ENCODE measurements at places on chromosomes 1 and 21. TPM values are rescaled to one million over a fixed set of nuclear protein-coding genes. Genes with fewer than 3 reads are reported as not detected.

DNA sequence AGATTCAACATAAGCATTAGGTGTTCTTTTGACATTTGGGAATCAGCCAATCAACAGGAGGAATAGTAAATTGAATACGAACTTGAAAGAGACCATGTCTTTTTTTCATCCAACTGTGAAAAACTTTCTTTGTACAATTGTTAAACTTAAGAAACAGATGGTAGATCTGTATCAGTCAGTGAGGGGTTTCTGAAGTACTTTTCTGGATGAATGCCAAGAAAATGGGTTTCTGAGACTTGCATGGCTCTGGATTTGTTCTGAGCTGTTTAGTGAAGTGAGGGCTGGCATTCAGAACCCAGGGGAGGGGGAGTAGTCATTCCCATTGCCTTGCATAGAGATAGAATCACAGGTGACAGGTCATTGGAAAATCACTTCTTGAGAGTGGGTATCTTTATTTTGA, 37.4 kb downstream of the PTPRC start:
- DNase-seq, result no peak

GRCh38 chr1:166705376-166706289, 133.6 kb upstream of the POGK start:
- DNase-seq, result no peak

DNA sequence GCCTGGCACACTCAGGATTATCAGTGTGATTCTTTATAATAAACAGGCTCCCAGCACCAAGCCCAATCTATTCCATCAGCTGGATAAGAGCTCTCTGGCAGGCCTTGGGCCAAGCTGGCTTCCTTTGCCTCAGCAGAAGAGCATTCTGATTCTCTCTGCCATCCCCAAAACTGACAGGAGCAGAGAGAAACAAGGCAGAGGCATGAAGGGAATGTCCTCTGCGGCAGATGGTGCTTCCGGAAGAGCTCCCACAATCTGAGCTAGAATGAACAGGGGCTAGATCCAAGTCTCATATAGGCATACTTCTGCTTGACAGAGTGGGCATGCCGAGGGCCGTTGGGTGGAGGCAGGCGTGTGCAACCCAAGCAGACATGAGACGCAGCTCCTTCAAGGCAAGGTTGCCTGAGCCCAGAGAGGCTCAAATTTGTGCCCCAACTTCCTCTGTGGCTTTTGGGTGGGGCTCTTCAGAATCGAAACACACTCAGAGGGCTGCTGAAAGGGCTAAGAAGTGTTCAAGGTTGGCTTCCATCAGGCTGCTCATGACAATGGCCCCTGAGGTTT, 4.0 kb downstream of the CAPN2 start:
- DNase-seq, result peak; percentile 74

DNA sequence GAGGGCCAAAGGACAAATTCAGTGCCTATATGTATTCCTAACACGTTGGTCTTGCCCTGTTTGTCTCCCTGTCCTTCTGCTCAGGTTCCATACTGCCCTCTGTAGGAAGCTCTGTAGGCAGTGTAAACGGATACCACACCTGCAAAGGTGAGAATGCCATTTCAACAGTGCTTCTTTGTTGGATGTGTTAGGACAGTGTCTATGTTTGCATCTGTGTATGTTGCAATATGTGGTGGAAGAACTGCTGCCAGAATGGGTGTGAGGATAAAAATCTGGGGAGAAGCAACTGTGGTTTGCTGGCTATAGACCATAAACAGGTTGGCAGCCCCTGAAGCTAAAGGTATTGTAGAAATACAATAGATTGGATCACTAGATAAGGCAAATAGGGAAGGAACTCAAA, 113.1 kb upstream of the BMP8A start:
- no peak for DNase-seq

DNA sequence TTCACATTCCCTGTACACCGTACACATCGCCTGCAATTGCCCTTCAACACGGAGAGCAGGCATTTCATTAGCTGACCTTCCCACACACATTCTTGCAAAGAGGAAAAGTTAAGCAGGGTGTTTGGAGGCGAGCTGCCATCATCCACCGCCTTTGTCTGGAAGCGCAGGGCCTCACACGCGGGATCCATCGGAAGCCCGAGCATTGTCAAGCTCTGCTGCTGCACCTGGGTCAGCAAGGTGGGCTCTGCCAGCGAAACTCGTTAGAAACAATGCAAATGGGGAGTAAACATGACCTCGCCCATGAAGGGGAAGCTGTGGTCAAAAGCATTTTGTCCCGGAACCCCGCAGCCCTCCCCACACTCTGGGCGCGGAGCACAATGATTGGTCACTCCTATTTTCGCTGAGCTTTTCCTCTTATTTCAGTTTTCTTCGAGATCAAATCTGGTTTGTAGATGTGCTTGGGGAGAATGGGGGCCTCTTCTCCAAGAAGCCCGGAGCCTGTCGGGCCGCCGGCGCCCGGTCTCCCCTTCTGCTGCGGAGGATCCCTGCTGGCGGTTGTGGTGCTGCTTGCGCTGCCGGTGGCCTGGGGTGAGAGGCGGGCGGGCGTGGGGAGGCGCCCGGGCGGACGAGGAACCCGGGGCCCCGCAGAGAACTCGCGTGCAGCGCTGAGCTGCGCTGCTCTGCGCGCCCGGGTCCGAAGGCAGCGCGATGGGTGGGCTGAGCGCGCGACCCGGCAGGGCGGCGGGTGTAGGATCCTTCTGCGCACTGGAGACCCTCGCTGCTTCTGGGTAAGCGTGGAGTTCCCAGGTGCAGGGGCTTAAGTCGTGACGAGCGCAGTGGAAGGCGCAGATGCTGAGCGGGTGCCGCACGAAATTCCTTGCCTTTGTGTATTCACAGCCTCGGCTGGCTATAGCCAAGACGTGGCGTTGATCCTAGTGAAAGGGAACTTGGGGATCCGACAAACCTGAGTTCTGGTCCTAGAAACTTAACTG, at the start of gene CR1:
Gene CR1 (plus strand): TSS at position 357 of the 992 bp plus-strand sequence. CDS start 111 bp downstream, at position 468.
- DNase-seq, result no peak

DNA sequence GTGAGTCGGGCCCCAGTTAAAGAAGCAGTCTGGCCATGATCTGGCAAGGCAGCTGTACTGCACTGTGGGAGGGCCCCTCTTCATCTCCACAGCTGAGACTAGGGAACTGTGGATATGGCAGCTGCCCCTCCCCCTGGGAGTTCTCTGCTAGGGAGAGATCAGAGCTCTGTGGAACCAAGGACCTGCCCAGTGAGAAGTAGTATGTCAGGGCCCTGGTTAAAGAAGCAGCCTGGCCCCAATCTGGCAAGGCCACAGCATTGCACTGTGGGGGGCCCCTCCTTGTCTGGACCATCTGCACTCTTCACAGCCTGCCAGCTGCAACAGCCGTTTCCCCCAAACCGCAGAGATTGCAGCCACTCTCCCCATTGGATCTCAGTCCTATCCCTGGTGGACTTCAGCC, 208.5 kb downstream of the DNAH14 start:
- no peak for DNase-seq

GRCh38 chr21:34362670-34363069, 1.1 kb upstream of the KCNE2 start:
- no peak for DNase-seq

TMEM125 gene
- not detected for total RNA-seq

DNA sequence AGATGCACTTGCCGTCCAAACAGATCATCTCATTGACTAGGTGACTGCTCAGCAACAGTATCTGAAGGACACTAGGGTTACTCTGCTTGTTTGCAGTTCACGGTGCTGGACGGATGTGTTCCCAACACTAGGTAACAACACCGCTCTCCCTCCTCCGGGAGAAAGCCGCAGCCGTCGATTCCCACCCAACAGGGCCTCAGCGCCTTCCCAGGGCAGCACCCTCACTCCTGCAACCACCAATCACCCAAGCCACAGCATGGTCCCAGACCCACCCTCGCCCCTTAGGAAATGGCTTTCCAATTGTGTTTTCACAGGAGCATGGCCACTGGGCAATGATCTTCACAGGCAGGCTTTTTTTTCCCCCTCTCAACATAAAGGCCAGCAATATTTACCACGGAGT, 779 bp downstream of the TLR5 start:
- no peak for DNase-seq

DNA sequence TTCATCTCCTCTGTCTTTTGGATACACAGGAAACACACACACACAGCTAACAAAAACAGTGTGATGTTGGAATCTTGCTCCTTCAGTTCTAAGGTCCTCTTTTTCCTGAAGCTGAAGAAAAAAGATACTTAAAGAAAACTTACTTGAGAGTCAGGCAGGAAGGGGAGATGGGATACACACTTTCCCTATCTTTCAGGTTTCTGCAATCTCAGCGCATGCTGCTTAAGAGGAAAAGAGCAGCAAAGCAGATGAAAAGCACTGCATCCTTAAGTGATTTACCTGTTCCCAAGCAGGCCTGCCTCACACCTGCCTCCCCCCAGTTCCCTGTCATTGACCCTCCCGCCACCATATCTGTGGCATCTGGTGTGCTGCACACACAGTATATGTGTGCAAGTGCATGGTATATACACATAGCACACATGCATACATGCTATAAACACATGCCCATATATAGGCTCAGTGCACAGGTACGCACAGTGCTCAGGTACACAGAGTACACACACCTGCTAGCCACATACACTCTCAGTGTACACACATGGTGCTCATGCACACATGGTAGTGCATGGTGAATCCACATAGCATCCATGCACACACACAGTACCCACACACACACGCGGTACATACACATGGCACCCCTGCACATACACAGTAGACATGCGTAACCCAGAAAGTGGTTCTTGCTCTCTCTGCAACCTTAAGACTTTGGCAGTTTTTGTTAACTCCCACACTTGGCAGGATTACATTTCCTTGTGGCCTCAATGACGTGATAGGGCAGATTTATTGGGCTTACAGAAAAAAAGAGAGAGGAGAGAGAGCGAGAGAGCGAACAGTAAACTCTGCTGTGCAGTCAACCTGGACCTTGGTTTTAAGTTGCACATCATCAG, 166.9 kb downstream of the TOMM20 start:
- DNase-seq, result peak; percentile 98

DNA sequence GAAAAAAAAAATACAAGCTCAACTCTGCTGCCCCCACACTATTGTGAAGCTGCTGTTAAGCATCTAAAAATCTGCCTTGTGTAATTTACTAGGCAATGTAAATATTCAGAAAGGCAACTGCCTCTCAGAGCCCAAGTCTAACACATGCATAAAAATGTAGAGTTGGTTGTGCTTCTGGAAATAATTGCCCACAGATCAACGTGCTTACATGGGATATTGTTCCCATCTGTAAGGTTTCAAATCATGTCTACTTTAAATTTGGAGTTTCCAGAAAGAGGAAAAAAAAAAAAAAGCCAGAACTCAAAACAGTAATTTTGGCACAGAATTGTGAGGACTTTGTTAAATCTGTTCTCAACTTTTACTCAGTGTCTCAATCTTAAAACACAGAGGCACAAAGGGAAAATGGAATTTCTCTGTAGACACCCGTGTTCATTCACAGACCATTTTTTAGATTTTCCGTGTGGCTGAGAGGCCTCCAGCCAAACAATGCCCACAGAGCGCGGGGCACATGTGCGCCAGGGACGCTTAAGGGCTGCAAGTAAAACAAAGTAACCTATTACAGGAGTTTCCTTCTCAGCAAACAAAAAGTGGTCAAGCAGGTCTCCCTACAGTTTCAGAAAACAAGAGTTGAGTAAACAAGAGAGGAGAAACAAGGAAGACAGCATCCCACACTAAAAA, 115.5 kb downstream of the RERE start:
- peak; percentile 58 for DNase-seq

- DNase-seq, result peak; percentile 26
Measured at GRCh38 chr1:77948841-77949424, 29.9 kb downstream of the FUBP1 start.

DNA sequence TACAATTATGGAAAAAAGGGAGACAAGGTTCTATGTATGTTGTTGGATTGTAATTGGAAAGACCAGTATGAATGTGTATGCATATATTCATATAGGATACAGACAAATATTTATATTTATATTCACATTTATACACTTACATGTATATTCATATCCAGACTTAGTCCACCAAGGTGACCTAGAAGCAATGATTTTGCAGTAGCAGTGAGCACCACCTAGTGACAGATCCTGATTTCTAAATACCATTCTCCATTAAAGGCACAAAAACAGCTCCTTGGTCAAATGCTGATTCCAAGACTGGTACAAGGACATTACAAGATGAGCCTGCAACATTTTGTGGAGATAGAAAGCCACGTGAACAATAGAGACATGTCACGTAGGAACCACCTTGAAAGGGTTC, 153.4 kb downstream of the SDCCAG8 start:
- peak; percentile 5 for DNase-seq

- peak; percentile 69 for DNase-seq
Measured at GRCh38 chr21:17679002-17679600, 66.4 kb upstream of the BTG3 start.

HOOK1 gene
- total RNA-seq, result not detected

DNA sequence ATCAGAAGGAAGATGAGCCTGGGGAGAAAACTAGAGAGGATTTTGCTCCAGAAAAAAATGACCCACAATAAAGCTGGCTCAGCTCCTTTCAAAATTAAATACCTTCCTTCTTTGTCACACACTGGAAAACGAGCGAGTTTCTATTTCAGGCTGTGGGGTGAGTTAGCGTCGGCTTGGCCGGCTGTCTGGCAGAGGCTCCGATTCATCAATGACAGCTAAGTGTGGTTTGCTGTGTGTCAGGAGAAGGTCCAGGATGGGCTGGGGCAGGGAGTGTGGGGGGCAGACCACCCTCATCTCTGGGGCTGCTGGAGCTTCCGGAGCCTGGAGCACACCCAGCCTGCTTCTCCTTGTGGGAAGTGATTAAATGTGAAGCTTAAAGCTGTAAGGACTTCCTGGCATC, 120.2 kb downstream of the ETS2 start:
- peak; percentile 91 for DNase-seq

DNA sequence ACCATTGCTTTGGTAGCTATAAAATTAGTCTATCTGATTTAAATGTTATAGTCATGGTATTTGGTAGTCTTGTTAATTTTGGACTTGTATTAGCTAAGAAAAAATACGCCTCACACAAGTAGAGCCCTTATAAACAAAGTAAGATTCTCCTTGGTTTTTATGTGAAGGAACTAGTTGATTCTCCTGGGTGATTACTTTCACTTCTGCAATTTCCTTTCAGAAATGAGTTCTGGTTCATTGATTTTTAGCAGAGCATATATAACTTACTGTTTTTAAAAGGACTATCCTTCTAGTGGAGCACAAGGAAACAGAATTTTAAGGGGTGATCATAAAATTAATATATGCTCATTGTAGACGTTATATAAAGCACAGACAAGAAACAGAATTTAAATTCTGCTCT, 120.1 kb downstream of the BACH1 start:
- no peak for DNase-seq

GRCh38 chr1:234175363-234175762, 197.9 kb upstream of the COA6 start:
- no peak for DNase-seq

DNA sequence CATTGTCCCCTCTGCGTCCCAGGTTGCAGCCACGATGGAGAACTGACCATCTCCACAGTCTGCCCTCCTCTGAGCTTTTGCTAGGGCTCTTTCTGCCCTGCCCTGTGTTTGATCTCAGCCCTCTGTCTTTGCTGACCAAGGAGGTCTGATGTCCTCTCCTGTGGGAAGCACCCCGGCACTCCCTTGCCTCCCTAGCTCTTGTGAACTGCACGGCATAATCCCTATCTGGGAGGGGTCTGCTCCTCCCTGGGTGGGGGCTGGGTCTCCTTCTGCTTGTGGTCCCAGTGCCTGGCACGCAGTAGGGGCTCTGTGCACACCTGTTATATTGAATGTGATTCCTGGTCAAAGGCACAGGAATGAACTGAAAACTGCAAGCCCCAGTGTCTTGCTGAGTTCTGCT, 2.4 kb downstream of the DRAXIN start:
- no peak for DNase-seq

S100A7A gene
- total RNA-seq, result not detected

GRCh38 chr1:178530037-178530402, 17.1 kb downstream of the TEX35 start:
- peak; percentile 28 for DNase-seq

HNRNPCL2 gene
- not detected for total RNA-seq
